Activated T-cell treated with anti-CD3 and anti-CD28 coated beads for 1 hour (primary cell): ENCODE measurements at places on chromosomes 1 and 21.

GRCh38 chr1:53278298-53278725, 40.0 kb upstream of the MAGOH start:
- DNase-seq: peak; percentile 65

DNA sequence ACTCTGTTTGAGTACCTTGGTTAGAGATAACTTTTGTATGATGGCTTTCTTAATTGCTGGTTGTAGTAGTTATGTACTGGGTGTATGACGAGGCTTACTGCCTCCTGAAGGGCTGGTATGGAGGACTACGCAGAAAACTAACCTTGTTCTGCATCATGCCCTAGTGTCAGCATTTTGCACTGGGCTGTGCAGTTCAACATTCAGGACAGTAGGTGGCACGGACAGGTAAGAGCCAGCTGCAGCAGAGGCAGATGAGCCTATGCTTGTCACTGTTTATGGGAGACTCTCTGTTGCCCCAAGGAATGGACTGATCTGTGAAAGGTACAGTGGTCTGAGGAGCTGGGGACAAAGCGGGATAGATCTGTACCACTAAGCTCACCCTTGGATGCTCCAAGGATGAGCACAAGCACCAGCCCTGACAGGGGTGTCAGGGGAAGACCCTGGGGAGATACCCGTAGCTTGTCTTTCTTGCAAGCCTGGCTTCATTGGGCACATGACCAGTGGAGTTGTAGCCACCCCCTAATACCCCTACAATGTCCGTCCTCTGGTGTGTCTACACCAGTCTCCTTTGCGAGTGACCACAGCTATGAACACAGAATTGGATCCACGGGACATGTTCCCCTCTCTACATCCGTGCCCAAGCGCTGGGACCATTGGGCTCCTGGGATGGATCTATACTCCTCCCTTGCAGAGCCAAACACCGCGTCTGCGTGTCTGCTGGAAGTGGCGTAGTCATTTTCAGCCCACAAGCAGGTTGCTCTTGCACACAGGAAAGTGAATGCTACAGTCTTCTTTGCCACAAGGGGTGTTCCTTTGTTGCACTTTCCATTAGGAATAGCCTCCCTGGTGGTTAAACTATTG, 51.1 kb upstream of the CFHR3 start:
- no peak for DNase-seq

DNA sequence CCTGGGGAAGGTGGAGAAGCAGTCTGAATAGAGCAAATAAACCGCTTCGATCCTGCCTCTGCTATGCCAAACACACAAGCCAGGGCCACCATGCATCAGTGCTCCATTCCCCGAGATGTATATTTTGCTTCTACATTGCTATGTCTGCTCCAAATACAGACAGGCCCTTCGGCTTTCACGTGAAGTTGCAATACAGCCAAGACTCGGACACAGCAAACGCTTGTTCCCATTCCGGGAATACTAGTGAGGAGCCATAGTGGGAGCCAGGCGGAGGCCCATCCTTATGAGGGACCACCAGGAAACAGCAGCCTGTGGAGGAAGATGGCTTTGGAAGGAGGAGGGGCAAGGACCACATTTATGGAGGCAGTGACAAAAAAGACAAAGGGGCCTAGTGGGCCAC, 22.6 kb downstream of the ERI3 start:
- no peak for DNase-seq

- DNase-seq: no peak
Observed at GRCh38 chr1:64505944-64506655, 36.2 kb downstream of the CACHD1 start.

- DNase-seq: no peak
Observed at GRCh38 chr1:240314845-240315801, 223.4 kb downstream of the FMN2 start.

- no peak for DNase-seq
Observed at GRCh38 chr1:231584117-231584516, 42.5 kb upstream of the DISC1 start.

DNA sequence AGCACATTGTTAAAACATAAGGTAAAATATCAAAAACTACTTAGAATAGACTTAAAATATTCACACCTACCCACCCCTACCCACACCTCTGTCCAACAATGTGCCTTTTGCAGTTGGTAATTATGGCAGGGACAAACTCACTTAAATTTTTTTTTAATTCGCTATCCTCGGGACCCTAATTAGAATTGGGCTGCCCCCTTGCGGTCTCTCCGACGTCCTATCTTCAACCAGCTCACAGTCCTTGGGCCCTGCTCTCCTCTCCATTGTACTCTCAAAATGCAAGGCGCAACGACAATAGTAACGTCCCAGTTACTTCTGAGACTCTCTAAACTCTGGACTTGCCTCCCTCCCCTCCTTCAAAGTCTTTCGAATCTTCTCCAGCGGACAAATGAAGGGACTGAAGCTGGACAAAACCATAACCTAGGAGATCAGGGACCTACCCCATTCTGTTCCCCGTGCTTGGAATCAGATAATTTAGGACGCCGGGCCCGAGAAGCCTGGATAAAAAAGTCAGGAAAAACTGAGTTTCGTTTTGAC, 1.1 kb upstream of the CIART start:
- DNase-seq: peak; percentile 34

DNA sequence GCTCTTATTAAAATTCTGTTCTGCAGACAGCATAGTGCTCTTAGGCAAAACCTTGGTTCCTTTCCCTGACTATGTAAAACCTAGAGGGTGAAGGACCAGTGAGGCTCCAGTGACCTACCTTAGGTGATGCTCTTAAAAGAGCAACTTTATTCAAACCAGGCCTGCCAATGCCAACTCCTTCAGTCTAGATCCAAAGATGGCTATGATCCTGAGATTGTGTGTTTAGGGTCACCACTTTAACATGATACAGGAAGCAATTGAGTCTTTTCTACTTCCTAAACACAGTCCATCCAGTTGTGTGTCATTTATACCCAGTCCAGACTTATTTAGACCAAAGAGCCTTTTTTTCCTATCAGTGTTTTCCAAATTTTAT, 10.8 kb downstream of the MCL1 start:
- no peak for DNase-seq

- DNase-seq: no peak
Observed at GRCh38 chr1:79006564-79006963, at the start of gene ADGRL4. Gene ADGRL4, minus strand, starts transcription at chr1:79006730. Its CDS starts 76 bp downstream, at chr1:79006654.

DNA sequence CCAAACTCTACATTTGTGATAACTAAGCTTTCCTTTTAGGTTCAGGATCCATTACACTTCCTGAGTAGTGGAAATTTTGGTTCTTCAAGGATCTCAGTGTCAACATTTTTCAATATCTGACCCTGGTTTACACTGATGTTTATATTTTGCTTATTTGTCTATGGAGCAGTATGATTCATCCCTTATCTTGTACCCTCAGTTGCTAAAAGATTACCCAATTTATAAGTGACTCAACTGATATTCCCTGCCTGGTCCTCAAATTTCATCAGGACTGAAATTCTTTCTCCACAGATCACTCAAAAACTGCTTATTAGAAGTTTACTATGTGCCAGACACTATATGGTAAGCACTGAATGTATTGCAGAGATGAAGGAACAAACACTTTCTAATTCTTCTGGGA, 139.1 kb upstream of the CHRM3 start:
- no peak for DNase-seq

DNA sequence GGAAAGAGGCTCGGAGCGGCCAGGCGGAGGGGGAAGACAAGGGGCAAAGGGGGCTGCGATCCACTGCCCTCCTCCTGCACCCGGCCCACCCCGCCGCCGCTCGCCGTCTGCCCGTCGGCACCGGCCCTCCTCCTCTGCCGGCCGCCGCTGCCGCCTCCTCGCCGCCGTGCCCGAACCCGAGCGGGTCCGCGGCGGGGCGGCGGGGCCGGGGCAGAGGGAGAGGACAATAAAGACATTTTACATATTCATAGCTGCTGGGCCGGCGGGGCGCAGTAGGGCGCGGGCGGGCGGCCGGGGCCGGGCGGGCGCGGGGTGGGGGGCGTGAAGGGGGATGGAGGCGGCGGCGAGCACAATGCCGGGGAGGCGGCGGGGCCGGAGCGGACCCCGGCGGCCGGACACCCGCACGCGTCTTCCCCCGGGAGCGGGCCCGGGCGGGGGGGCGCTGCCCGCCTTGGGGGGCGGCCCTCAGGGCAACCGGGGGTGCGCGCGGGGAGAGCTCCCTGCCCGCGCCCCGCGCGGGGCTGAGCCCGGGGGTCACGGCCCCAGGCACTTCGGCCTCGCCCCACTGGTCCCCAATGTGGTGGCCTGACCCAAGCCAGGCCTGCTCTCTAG, 546 bp downstream of the POU2F1 start:
- DNase-seq: peak; percentile 23

DNA sequence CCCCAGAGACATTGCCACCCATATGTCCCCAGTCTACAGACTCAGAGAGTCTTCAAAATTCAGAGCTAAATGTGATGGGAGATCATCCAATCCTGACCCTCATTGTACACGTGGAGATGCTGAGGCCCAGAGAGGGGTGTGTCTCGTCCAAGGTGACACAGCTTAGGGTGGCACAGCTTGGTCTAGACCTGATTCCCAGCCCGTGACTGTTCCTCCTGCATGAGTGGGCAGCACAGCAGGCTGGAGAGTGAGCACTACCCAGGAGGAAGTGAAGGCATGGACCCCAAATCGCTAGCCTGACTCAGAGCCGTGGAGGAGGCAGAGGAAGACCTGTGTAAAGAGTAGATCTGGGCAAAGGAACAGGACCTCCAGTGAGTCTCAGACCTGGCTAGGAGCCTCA, 16.4 kb downstream of the S100A7 start:
- no peak for DNase-seq

GRCh38 chr1:60791226-60791625, 291.1 kb upstream of the NFIA start:
- no peak for DNase-seq

DNA sequence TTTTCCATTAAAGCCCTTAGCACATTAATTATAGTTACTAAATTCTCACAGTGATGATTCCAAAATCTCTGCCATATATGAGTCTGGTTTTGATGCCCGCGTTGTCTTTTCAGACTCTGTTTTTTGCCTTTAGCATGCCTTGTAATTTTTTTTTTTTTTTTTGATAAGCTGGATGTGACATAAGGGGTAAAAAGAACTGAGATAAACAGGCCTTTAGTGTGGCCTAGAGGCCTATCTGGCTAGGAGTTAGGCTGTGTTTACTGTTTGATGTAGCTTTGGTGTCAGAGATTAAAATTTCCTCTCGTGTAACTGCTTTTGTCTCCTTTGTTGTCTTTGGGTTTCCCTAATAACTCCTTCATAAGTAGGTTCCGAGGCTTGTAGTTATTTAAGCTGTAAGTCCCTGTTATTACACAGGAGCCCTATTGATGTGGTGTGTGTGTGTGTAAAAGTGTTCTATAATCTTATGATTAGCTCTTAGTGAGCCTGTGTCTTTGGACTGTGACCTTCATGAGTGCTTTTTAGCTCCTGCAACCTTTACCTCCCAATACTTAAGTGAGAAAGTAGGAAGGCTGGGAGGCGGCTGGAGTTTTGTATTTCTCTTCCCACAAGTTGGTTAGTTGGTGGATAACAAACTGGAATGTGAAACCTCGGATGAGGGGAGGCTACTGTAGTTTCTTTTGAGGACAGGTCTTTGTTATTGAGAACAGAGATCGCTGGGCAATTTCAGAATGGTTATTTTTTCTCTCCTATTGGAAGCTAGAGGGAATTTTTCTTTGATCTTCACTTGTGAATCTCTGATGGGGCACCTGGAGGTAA, 19.3 kb downstream of the HS2ST1 start:
- DNase-seq: no peak

- no peak for DNase-seq
Observed at GRCh38 chr1:205488074-205488723, 16.3 kb upstream of the CDK18 start.

DNA sequence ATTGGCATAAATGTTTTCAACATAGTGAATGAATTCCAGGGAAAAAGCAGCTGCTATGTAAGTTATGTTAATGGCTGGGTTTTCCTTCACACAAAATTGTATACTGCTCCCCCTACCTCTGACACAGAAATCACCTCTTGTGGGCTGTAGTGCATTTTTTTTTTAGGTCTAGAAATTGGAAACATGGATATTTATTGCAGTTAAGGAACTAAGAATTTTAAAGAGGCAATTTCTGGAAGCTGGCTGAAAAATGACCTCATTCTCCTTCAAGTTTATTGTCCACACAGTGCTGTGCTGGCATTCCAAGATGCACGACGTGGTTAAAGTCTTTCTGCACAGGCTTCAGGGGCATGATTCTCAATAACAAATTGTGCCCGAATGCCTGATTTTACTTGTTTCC, 1424.2 kb downstream of the MRPL39 start:
- DNase-seq: no peak

DNA sequence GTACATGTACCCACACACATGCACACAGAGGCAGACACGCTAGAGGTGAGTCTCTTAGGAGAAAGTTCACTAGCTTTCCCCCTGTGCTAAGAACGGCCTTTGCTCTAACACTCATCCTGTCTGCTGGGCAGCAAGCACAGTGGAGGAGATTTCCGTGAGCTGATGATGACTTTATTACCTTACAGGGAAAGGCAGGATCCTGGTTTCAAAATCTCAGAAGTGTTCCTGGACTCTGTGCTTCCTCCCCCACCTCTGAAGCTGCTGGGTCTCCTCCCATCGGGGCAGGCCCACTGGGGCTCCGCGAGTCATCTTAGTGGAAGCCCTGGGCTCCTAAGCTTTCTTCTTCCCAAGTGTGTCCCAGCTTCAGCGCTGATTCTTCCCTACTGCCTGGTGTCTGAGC, 2.7 kb downstream of the FAM3B start:
- no peak for DNase-seq

- DNase-seq: peak; percentile 41
Observed at GRCh38 chr21:45818904-45819285, 162.7 kb upstream of the COL6A1 start.

GRCh38 chr1:110011527-110012041, 22.8 kb upstream of the STRIP1 start:
- DNase-seq: peak; percentile 10

DNA sequence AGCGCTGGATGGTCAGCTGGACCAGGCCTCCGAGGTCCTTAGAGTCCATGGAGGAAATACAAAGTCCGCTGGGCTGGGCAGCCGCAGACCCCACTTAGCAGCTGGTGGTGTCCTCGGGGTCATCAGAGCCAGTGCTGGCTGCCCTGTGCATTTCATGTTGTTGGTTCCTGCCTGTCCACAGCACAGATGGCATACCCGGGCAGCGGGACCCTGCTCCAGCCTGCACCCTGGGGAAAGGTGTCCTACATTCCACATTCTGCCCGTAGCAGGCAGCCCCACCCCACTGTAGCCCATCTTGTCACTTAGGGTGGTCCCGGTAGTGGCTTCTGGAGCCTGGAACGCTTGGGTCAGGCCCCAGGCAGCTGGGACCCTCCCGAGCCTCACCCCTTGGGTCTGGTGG, 19.8 kb downstream of the PRKCZ start:
- no peak for DNase-seq
